Cerebellar nuclear complex (tissue), 1 donor: ENCODE measurements at places on chromosomes 1 and 21.

DNA sequence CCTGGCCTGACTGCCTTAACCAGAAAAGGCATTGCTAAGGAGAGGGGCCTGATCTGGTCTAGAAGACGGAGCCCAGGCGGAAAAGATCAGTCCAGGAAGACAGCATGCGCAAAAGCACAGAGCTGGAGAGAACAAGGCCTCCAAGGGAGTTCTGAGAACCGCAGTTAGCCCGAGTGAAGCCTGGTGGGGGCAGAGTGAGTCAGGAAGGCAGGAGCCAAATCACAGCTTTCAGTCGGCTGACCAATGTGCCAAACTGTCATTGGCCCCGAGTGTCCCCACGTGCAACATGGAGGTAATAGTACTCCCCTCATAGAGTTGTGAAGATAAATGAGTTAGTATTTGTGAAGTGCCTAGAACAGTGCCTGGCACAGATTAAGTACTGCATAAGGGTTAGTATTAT is 1.2 kb upstream of the TSPAN2 start:
- no peak for DNase-seq

DNA sequence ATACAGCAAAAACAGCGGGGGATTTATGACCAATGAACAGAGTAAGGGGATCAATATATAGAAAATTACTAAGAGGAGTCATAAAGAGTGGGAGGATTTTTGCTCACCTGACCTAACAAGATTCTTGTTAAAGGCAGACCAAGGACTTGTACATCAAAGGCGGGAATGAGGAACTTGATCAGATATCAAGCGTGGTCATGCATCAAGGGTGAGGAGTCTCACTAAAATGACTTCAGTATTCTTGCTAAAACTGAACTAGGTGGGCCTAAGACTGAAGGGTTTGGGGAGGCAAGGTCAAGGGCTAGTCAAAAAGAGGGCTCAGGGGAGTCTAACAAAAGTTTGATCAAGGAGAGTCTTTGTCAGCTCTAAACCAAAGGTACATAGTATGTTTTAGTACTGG is 2.1 kb downstream of the MOV10 start:
- DNase-seq = no peak

DNA sequence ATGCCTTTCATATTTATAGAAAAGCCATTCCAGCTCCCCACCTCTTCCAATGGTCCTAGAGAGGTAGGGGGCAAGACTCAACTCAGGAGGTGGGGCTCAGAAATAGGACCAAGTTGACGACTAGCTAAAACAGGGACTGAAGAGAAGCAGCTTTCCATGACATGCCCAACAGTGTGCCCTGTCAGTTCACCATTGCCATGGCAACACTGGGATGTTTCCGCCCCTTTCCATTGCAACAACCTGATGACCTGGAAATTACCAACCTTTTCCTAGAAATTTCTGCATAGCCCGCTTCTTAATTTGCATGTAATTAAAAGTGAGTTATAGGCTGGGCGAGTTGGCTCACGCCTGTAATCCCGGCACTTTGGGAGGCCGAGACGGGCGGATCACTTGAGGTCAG is 22.4 kb upstream of the INTS3 start:
- no peak for DNase-seq

GRCh38 chr1:113369699-113370098 is 20.6 kb upstream of the MAGI3 start:
- no peak for DNase-seq

- no peak for DNase-seq
Observed at GRCh38 chr1:95506736-95507414, 272.9 kb downstream of the RWDD3 start.

DNA sequence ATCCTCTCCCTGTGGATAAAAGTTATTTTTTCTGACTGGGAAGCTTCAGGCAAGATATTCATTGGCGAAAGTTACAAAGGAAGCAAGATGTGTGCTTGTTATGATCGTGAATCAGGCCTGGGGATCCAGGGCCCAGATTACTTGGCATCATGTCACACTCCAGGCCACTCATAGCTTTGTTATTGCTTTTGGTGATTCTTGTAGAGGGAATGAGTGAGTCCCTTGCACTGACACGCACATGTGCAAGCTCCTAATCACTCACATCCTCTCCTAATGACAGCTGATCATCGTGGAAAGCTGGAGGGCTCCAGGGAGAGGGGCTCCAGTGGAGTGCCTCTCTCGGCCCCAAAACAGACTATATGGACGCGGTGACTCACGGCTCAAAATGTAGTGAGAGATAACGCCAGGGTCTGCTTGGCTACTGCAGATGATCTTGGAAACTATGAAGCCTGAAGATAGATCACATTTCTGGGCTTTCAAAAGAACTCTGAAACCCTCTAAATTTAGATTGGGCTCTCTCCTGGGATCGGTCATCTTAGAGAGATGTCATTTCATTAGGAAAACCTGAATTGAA is 481.1 kb upstream of the USP24 start:
- DNase-seq = no peak

- no peak for DNase-seq
Observed at GRCh38 chr1:39789571-39790110, 976 bp upstream of the BMP8B start.

DNA sequence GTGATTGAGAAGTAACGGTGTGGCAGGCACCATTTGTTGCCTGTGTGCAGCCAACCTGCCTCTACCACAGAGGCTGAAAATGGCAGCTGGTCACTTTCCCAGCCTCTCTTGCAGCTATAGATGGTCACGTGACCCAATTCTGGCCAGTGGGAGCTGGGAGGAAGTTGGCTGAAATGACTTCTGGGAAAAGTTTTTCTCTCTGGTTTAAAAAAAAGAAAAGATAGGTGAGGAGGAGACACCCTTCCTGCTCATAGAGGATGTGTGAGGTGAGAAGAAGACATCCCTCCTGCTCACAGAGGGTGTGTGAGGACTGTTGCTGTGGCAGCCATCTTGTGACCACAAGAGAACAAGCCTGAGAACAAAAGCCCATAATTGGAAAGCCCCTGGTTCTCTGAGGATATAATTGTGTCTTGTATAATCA is 122.8 kb downstream of the SYF2 start:
- DNase-seq = no peak

DNA sequence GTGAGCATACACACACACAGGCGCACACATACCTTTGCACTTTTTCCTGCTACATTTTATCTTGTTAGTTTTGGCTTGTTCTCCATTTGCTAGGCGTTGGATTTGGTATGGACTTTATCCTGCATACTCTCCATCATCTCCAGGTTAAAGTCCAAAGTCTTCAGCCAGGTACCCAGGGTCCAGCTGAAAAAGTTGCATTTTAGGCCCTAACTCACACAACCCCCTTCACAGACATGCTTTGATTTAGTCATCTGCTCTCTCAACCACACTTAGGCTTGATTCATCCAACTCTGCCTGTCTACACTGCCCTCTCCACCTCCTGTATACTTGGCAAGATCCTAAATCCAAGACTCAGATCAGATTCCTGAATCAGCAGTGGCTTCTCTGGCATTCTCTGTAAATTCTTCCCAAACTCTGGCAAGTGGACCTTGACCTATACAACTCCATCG is 10.7 kb upstream of the LAMB3 start:
- no peak for DNase-seq

DNA sequence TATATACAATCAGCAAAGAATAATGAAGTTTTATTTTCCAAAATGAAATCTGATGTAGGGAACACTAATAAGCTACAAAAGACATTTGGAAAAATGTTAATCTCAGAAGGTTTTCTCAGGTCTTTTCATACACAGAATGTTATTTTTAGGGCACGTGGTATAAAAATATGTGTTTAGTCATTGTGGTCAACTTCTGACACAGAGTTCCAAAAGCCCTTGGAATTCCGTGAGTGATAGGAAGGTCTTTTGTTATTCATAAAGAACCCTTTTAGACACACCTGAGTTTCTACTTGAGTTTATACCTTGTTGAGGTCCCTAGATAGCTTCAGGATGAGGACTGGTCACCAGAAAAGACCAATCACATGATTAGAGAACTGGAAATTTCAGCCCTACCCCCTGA is 277.6 kb upstream of the NCAM2 start:
- no peak for DNase-seq

GRCh38 chr1:23701996-23702395 is 10.4 kb downstream of the RPL11 start:
- DNase-seq = no peak
